Sigmoid colon (tissue), 7 donors: ENCODE measurements at places on chromosomes 5 and 9. TPM values are rescaled to one million over a fixed set of nuclear protein-coding genes. Genes with fewer than 3 reads are reported as not detected.
A peak's percentile ranks its signal among the peaks of the same experiment; 100 is the strongest.

GRCh38 chr9:297104-297972 is 82.7 kb downstream of the DOCK8 start:
- DNase-seq = no peak

DNA sequence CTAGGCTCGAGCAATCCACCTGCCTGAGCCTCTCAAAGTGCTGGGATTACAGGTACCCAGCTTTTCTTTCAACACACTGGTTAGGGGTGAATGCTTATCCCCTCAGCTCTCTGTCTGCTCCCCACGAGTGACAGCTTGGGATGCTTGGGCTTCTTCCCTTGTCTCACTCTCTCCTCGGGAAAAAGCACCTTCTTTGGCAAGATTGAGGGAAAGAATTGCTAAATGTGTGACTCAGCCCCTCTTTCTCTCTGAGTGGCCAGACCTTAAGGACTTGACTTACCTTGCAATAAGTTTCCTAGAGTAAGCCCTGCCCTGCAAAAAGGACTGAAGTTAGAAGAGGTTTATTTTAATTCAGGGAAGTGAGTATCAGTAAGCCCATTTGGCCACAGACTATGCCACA is 68.1 kb upstream of the ERBIN start:
- no peak for DNase-seq

DNA sequence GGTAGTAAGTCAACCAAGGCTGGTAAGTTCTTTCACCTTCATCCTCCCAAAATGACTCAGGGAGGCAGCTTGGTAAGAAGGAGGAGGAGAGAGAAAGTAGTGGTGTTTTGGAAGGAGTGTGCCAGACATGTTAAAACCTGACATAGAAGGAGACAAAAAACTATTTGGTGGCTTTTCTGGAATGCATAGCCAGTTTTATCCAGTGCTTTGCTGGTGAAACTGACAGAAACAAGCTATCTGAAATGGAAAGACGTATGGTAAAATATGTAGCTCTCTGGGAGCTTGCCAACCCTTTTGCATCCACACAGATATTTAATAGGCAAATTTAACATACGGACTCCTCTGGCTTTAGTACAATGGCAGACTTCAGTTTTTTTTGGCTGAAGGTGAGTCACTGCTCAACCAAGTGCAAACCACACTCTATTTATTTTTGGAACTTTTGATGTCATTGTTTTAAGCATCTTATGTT is 45.4 kb downstream of the RAB14 start:
- no peak for DNase-seq

The TBC1D9B gene
- total RNA-seq = 1,467 TPM

The ENTPD2 gene
- total RNA-seq = not detected

DNA sequence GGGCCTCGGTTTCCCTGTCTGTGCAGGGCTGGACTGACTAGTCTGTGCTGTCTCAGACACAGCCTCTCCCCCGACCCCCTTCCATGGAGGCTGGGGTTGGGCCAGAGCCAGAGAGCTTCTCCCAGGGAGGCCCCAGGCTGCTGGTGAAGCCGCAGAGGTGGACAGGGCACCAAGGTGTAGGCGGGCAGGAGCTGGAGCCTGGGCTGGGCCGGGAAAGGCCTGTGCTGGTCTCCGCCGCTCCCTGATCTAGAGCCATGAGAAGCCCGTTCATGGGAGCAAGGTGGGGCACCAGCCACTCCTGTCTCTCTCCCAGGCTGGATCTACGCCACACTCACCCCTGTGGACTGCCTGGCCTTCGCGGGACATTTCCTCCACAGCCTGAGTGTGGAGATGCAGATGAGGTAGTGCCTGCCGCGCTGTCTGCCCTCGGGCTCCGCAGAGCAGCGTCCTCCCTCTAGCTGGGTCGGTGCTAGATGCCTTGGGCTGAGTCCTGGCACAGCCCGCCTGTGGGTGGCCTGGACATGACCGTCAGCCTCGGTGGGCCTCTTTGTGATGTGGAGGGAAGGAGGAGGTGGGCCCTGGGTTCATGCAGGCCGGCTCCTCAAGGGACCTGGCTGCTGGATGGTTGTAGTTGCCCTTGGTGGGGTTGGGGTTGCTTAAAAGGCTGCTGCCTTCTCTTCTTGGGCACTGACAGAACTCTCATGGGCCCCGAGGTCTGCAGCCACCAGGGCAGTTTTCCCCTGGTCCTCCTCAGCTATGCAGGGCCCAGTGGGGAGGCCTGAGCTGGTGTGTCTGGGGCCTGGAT is 79.4 kb downstream of the PHF2 start:
- DNase-seq = peak; percentile 62

DNA sequence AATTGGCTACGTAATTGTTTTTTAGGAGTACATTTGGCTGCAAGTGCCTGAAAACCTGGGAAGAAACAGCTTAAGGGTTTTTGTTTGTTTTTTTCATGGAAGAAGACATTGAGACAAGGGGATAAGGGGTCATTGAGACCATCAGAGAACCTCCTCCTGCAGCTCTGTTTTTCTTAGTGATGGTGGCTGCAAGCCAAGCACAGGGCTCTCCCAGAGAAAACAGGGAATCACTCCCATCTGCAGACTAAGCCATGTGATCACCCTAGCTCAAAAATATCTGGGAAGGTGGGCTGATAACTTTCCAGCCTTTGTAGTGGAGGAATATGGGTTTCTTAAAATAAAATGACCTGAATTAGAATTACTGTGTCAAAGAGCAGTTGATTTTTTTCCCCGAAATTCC is 25.1 kb downstream of the PALM2AKAP2 start:
- no peak for DNase-seq
